ENCODE measurements at places on chromosomes 4 and X. TPM values are rescaled to one million over a fixed set of nuclear protein-coding genes. Genes with fewer than 3 reads are reported as not detected.

Gene NHS
- 7.8 TPM for total RNA-seq

Gene MAGEA12
- total RNA-seq, result not detected

Gene NMU
- 0.79 TPM for total RNA-seq

Gene PPP2R2C
- 3.0 TPM for total RNA-seq

Gene ARHGAP6
- 20.7 TPM for total RNA-seq

Gene LRP2BP
- total RNA-seq, result 5.4 TPM

Gene POF1B
- total RNA-seq, result 23.4 TPM

Gene DUX4
- not detected for total RNA-seq

Gene PHOX2B
- total RNA-seq, result 3.3 TPM

Gene CLDN34
- 0.32 TPM for total RNA-seq

Gene CABS1
- not detected for total RNA-seq

Gene SPANXN4
- total RNA-seq, result not detected

Gene MTMR8
- total RNA-seq, result 5.2 TPM

Gene TLR3
- 20.4 TPM for total RNA-seq

Gene SPARCL1
- 783 TPM for total RNA-seq

Gene RAP1GDS1
- total RNA-seq, result 61.6 TPM

Gene PPBP
- total RNA-seq, result 6.5 TPM

All from urinary bladder (tissue), 4 donors.